ENCODE measurements at places on chromosomes 5 and 9.
A peak's percentile ranks its signal among the peaks of the same experiment; 100 is the strongest.

- DNase-seq = no peak
These were observed 28.8 kb downstream of the GCNT4 start for GRCh38 chr5:75023368-75024159.

DNA sequence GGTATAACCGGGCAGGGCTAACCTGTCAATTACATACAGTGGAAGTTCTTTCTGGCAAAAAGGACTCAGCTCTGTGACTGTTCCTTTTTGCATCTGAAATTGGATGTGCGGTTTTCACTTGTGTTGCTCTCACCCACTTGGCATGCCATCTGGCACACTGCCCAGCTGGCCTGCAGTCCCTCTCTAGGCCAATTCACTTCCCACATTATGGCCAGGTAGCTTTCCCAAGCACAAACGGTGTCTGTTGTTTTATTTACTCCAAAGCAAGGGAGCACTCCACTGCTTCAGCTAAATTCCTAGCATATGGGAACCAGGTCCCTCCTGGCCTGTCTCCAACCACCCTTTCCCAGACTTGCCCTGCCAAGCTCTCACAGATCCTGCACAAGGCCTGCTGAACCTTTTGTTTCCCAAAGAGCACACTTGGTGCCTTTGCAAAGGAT is 132.5 kb downstream of the SEMA6A start:
- no peak for DNase-seq

DNA sequence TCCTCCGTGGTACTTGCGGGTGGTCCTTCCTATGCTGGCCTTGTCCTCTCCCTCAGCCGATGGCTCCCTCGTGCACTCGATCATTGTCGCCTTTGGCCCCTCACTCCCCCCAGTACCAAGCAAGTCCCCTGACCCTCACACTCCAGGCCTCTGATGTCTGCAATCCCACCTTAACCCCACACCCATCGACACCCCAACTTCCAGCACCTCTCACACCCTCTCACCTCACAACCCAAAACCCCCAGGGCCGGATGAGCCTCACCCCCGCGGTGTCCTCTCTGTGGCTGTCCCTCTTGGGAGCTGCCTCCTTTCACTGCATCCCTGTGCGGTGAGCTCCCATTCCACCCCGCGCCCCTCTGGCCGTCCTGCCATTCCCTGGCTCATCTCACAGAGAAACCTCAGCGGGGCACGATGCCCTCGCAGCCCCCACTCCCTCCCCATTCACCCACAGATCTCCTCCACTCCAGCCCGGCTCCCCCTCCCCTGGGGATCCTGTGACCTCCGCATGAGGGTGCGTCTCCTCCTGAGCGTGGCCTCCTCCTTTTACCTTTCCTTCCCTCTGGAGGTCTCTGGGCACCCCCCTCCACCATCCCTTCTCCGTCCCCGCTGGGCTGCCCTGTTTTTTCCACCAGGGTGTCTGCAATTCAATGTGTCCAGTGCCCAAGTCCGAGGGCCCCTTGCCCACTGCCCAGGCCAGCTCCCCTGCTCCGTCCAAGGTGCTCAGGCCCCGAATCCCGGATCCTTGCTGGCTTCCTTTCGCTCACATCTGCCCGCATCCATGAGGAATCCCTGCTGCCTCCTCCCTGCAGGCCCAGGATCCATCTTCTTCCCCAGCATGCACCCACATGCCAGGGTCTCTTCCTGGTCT is 15.8 kb upstream of the RNU6ATAC start:
- peak; percentile 47 for DNase-seq

- DNase-seq = no peak
These were observed 621 bp downstream of the AK6 start for GRCh38 chr5:69368458-69369339.

DNA sequence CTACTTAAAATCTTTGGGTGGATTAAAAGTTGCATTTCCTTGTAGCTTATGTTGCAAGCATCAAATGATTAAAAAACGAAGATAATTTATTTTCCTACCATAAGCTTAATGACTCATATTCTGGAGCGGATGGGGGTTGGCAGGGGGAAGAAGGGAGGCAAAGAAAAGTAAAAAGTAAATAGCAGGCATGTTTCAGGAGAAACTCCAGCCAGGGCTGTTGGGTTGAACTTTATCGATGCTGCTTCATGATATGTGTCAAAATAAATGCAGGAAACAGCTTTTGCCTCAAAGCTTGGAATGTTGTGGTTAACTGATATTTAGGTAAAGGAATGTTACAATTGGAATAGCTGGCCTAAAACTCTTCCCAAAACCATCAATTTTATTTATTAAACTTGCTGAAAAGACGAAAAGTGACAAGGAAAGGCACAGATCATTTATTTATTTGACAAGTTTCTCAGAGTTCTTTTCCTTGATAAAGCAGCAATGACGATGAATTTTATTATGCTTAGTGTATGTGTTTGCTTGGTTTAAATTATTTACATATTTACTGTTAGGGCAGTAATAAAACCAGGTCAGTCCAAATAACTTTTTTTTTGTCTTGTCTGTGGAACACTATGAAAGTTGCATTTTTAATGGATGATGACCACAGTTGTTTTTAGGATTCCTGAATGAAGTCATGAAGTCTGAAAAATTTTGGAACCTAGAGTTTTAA is 177.9 kb downstream of the PCSK1 start:
- DNase-seq = no peak

DNA sequence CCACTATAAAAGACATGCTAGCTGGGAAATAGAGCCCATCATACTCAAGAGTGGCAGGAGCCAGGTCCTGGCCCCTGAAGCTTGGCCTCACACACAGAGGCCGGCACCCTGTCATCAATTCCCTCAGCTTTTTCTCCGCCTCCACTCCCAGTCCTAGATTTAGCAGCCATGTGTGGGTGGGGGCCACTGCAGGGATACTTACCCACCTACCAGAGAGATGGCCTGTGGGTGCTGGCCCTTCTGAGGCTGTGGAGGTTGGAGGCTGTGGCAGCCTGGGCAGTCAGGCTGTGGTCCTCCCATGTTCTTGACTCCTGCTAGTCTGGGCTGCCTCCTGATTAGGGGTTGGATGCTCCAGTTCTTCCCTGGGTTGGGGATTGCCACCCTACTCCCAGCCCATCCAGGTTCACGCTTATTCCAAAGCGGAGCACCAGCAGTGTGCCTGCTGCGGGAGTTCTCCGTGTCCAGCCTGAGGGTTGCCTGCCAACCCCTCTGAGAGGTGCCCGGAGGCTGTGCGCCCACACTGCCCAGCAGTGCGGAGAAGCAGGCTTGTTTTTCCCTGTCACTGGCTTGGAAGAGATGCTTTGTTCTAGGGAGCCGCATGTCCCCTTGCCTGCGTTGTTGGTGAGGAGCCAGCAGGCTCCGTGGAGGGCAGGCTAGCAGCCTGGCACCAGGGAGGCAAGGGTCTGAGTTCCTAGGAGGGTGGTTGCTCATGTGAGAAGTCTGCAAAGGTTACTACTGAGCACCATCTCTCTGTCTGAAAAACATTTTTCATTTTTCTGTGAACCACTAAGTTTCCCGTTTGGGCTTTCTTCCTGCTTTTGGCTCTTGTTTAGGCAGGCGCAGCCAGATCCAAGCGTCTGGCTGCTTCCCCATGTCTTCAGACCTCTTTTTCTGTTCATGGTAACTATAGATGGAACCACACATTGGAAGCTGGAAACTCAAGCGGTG is 7.5 kb downstream of the SLC22A5 start:
- no peak for DNase-seq

Measured in Right ventricle myocardium inferior (tissue), 1 donor.